ENCODE measurements at places on chromosomes 7 and 10.

DNA sequence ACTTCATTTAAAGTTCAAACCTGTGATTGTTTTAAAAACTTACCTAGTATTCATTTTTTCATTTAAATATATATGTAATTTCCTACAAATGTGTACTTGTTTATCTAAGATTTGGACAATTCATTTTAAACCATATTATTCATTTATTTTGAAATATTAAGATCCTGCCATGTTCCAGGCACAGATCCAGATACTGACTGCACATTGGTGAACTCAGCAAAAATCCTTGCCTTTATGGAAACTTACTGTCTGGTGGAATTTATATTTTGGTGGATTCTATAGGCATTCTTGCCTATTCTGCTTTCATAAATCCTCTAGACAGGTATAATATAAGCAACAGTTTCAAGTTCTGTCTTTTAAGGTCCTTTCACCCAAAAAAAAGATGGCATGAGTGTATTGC lies 48.3 kb upstream of the RPA3 start:
- no peak for DNase-seq

DNA sequence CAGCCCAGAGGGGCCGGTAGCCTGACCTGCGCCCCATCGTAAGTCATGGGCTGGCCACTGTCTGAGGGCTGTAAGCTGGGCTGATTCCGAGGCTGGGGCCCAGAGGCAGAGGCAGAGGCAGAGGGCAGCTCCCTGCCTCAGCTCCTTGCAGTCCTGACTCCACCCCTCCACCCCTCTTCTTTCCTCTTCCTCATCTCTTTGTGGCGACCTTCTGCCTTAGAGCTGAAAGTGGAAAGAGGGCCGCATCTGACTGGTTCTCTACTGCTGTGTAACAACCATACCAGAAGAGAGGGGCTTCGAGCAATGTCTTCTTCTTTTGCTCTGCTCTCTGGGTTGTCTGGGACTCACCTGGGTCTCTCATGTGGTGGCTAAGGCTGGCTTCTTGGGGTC lies 179.1 kb downstream of the RPS24 start:
- no peak for DNase-seq

GRCh38 chr10:119602241-119603095 lies 5.7 kb upstream of the TIAL1 start:
- DNase-seq: no peak

GRCh38 chr7:66682350-66683093 lies 53.8 kb downstream of the KCTD7 start:
- no peak for DNase-seq

DNA sequence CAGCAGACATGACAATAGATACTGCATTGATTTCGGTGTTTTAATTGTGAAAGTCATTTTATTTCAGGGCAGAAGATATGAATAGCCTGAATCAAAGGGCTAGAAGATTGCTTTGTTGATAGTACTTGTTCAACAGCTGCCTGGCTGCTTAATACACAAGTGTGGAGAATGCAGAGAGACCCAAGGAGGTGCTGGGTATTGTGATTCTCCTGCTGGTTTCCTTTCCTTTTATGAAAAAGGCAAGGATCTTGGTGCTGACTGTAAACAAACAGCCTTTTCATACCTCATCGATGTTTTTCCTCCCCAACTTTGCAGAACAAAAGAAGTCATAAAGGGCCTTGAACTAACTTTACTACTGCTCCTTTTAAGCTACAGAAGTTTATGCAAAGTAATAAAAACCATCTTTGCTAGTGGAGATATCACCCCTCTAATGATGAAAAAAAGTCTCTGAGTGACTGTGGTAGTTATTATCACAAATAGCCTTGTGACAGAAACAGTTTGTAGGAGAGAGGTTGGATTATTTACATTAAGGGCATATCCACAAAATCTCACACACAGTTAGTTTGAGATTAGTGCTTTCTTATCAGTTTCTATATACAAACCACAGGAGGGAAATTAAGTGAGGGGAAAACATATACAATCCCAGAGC lies 800.0 kb downstream of the LRMDA start:
- no peak for DNase-seq

DNA sequence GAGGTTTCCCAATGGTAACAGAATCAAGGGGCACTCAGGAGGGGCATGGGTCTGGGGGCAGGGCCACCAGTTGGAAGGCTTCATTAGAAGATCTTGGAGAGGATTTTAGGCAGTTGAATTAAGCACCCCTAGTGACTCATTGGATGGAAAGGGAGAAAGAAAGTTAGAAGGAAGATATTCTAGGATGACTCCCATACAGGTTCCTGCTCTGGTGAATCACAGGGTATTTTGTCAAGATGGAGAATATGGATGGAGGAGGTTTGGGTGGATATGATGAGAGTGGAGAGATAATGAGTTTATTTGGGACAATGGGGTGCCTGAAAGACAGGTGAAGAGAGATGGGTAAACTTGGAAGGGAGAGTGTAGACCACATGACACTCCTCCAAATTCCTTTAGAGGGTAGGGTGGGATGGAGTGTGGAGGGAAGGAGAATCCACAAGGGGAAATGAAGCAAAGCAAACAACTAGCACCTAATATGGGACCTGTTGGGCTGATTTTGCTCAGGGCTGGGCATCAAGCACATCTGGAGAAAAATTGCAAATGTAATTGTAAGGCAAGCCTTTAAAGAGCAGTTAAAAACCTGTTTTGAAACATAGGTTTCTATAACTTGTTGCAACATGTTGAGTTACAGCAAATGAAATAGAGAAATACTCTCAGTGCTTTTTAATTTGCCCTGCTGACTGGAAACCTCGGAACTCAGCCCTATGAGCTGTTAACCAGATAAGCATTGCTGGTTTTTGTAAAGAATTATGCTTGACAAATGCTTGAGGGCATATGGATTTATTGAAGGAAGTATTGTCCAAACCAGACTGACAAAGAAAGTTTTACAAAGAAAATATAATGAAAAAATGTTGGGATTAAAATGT lies 2.9 kb upstream of the ENTPD7 start:
- no peak for DNase-seq

DNA sequence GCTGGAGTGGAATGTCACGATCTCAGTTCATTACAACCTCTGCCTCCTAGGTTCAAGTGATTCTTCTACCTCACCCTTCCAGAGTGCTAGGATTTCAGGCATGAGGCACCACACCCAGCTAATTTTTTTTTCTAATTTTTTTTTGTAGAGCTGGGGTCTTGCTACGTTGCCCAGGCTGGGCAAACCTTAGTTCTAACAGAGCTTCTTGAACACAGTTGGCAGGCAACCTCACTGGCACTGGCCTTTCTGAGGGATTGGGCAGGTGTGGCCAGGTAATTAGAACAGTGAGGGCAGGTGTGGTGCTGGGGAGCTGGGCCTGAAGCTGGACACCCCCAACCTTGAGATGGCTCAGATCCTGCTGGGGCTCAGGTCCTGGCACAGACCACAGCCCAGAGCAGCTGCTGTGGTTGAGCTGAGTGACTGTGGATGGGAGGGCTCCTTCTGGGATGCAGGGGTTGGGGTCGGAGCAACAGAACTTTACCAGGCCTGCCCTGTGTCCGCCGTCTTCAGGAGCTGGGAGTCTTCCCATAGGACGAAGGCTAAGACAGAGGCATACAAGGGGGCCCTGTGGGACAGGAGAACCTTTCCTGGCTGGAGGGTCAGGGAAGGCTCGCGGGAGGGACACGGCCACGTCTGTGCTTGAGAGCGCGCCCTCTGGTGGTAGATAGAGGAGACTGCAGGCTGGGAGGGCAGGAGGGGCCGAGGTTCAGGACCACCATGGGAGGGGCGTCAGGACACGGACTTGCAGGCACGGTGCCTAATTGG lies 48.2 kb downstream of the COL26A1 start:
- DNase-seq: peak; percentile 26

Measured in NCI-H2171 treated with DMSO at 0.1 percent for 48 hours (cell line).